ENCODE measurements at places on chromosomes 6 and 20.

DNA sequence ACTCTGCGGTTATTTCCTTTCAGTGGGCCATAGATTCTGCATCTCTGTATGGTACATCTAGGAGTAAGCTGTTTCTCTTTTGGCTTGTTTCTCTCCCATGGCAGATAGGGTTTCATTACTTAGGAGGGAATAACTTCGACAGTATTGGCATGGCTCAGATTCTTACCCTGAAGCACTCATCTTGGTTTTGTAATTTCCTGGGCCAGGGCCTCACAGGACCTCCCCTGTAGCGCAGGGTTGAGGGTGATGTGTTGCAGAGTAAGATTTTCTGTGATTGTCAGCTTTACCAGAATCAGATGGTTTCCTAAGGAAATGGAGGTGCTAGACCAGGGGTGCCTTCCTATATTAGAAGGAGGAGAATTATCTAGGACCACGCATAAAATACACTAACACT, 78.3 kb downstream of the STXBP5 start:
- DNase-seq, result no peak

DNA sequence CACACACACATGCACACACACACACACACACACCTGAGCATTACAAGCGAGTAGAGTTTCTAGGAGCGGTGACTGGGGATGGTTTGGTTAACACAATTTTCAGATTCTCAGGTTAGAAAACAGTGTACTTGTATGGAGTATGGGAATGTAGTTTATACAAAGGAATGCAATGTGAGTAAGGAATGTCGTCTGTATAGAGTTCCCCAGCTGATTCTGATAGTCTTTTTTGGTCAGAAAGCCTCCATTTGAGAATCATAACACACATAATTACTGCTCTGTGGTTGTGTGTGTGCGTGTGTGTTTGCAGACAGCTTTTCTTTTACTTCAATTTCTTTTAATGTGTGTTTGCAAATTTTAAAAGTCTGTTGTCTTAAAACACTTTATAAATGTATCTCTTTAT, 93.2 kb downstream of the MYO6 start:
- DNase-seq, result no peak

DNA sequence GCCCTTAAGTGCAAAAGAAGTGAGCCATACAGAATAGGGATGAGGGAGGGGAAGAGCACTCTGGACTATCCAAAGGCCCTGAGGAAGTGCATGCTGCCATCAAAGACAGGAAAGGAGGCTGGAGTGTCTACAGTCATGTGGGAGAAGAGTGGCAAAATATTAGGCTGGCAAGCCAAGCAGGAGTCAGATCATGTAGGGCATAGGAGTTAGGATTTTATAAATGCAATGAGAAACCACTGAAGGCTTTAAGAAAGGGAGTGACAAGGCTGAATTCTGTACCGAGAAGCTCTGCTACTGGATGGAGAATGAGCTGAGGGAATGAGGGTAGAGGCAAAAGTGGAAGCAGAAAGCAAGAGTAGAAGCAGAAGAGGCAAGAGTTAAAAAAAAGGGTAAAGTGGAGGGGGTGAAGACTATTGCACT, 2.3 kb downstream of the ZSCAN31 start:
- DNase-seq, result no peak

- DNase-seq, result no peak
These were observed 234.1 kb upstream of the ZFP64 start for GRCh38 chr20:52425701-52426100.

- no peak for DNase-seq
These were observed 33.1 kb upstream of the SMOC2 start for GRCh38 chr6:168407842-168408241.

GRCh38 chr6:30570263-30570662, 979 bp upstream of the ABCF1 start:
- peak; percentile 18 for DNase-seq

- no peak for DNase-seq
These were observed 48.1 kb downstream of the SYNJ2 start for GRCh38 chr6:158029668-158030230.

- no peak for DNase-seq
These were observed 56.5 kb upstream of the SIRPA start for GRCh38 chr20:1838556-1839279.

GRCh38 chr6:74439123-74439811, 743.3 kb downstream of the CD109 start:
- DNase-seq, result no peak

DNA sequence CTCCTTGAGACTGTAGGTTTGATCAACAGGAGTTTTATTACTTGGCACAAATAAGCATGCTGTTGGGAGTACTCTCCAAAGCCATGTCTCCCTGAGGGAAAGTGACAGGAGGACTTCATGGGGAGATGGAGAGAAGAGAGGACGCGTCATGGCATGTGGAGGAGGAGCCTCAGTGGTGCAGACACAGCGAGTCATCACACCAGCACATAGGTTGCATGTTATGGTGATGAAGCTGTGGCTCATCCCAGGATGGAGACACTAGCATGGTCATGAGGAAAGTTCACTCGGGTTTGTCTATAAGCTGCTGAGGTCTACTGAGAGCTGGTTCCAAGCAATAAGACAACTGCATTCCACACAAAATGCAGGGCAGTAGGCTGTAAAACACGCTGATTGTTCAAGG, 13.2 kb upstream of the SSTR4 start:
- DNase-seq, result no peak

- no peak for DNase-seq
These were observed 307.6 kb downstream of the QKI start for GRCh38 chr6:163721922-163722692.

DNA sequence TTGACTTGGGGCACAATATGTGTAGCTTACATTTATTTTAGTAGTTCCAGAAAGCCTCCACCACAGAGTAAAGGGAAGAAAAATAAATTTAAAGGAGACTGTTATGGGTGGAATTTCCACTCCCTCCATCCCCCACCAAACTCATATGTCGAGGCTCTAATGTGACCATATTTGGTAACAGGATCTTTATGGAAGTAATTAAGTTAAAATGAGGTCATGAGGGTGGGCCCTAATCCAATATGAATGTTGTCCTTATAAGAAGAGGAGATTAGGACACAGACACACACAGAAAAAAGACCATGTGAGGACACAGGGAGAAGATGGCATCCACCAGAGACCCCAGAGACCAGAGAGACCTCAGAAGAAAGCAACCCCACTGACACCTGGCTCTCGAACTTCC, 189.7 kb downstream of the EDN1 start:
- no peak for DNase-seq

- peak; percentile 41 for DNase-seq
These were observed 808 bp downstream of the SDC4 start for GRCh38 chr20:45347297-45347935.

DNA sequence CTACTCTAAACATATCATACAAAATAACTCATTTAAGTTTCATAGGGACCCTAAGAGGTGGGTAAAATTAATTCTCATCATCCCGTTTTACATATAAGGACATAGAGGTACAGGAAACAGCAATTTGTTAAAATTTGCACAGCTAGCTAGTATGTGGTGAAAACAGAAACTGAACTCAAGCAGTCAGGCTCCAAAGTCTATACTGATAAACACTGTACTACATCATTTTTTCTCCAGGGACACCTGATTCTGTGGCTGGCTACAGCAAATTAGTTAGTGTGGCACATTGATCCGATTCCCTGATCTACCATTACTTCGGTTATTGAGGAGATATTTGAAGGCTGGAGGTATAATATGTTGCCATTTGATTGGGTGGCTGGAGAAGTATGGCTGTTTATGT, 36.2 kb upstream of the E2F3 start:
- no peak for DNase-seq

GRCh38 chr6:9370480-9370879, 935.1 kb upstream of the SLC35B3 start:
- DNase-seq, result no peak

- DNase-seq, result no peak
These were observed 515.1 kb downstream of the FRK start for GRCh38 chr6:115545672-115545986.

- peak; percentile 36 for DNase-seq
These were observed 58.1 kb downstream of the RAB44 start for GRCh38 chr6:36755435-36756348.

DNA sequence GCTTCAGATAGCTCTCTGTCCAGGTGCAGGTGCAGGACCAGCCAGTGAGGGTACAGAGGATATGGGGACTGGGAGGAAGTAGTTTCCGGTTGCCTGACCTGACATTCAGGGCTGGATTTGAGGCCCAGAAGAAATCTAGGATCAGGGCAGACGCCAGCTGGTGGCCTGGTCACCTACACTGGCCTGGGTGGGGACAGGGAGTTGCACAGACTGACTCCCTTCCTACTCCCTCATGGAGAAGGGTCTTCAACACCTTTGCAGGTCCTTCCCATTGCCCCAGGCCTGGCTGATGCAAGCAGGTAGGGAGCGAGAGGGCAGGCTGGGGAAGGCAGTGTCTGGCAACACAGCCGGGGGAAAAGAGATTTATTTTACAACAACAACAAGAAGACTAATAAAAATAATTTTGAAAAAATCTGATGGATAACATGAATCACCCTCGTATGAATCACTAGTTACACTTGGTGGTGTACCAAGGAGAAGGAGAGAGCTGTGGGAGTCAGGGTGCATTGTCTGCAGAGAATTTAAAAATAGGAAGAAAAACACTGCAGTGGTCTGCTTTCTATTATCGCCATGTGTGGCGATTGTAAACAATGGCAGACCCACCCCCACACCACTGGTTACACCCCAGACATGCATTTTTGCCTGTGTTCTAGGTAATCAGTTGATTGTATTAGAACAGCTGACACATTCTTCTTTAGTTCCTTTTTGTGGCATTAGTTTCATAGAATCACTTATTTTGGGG, 62.3 kb upstream of the SNX9 start:
- DNase-seq, result peak; percentile 23

DNA sequence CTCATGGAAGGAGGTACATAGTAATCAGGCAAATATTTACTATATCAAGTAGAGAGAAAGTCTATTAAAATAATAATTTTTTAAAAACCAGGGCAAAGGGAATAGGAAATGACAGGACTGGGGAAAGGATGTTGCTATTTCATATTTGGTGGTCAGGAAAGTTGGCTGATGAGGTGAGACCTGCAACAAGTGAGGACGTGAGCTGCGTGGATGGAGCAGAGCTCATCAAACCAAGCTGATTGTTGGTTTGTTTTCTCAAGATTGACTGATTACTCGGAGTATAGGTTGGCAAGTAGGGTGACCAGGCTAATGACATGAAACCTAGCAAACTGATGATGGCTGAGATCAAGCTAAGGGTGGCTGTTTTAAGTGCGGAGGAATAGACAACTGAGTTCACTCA, 6.0 kb downstream of the GJA1 start:
- no peak for DNase-seq

- DNase-seq, result no peak
These were observed 57.9 kb upstream of the FAM8A1 start for GRCh38 chr6:17542243-17542642.

DNA sequence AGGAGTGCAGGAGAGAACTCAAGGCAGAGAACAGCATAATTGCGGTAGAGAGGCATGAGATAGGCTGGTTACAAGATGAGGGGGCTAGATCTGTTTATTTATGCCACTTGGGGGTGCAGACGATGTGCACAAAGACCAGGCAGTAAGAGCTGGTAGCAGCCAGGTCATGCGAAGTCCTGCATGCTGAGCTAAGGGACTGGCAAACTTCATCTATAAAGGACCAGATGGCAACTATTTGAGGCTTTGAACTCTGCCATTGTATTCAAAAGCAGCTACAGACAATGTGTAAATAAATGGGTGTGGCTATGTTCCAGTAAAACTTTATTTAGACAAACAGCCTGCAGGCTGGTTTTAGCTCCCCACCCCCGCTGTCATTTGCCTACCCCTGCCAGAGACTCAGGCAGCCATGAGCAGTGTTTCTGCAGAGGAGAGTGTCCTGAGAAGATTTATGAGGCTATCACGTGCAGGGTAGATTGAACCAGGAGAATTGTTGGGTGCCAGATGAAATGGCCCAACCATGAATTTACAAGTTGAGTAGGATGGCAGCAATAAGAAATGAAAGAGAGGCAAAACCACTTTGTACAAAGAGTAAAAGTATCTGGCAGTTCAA, 253.4 kb upstream of the MOCS1 start:
- no peak for DNase-seq

DNA sequence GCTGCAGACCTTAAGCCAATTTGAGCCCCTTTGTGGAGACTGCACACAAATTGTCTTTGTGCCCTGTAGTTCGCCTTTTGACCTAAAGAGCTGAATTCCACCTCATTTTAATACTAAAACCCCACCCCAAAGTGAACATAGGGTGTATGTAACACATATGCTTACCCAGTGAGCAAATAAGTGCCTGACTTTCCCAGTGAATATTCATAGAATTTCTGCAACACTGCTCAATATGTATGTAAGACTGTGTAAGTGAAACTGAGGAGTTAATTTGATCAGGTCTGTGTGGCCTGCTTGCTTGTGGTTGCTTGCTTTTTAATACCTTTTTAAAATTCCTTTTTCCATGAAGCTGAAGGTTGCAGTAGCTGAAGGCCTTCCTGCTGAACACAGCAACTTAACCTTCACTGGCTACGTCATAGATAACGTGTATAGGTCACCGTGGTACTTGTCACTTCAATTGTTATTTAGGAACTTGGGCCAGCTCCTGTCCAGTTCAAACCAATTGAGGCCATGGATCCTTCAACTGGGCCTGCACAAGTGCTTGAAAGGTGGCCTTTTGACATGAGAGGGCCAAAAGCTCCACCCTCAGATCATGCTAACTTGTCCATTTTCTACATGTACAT, 131.7 kb upstream of the BTBD3 start:
- no peak for DNase-seq

DNA sequence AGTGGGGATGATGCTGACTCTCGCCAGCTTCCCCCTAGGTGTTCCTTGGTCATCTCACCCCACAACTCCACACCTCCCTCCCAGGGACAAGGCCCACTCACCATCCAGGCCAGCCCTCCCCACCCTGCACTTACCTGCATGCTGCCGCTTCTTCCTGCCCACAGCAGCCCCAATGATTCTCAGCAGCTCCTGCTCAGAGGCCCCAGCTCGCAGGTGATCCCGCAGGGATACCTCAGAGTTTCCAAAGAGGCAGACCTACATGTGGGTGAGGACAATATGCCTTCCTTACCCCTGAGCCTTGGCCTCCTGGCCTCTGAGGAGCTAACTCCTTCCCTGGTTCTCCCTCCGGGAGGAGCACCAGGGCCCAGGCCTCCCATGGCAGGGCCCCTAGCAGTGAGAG, 24.6 kb downstream of the MOCS1 start:
- no peak for DNase-seq

- DNase-seq, result no peak
These were observed 115.4 kb upstream of the STXBP5 start for GRCh38 chr6:147088861-147089260.

DNA sequence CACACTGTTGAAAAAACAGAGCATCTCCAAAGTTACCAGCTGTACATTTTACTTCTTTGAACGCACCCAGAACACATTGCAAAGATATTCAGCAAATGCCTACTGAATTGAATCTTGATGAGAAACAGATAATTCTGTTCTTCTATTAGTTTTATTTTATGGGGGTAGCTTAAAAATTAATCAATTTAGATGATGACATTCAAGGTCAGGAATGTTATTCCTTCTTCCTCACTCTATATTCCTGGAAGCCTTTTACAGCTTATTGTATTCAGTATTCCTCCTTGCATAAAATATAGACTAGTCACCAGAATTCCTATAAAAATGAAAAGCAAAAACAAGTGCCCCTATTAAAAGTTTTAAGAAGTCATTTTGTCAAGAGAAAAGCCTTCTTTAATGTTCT, 21.4 kb upstream of the GMDS start:
- DNase-seq, result no peak

Measured in HT-29 (cell line).